ENCODE measurements at places on chromosomes 12 and 14.

DNA sequence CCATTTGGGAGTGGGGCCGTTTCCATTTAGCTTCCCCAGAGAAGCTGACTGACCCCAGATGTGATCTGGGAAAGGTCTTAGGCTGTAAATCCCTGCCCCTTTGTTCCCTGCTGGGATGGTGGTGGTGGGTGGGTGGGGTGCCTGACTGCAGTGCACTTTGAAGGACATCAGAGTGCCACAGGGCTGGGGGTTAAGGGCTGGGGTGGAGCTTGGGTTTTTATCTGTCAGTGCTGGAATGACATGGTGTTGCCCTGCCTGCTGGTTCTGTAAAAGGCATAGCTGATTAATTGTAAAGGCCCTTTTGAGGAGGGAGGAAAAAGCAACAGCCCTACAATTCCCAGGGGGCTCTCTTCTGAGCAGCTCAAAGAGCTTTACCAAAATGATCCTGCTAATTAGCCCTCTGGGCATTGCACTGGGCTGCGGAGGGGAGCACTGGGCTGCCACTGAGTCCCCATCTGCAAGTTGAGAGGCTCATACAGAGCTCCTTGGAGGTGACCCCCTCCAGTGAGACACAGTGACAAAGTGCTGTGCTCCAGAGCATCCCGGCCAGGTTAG is 21.1 kb downstream of the PLEKHG3 start:
- DNase-seq: no peak

- no peak for DNase-seq
Observed at GRCh38 chr12:66118240-66118891, 12.2 kb downstream of the LLPH start.

GRCh38 chr12:9334041-9334692 is 126.0 kb upstream of the PZP start:
- DNase-seq: no peak

- DNase-seq: no peak
Observed at GRCh38 chr12:46477541-46477940, 105.0 kb upstream of the SLC38A2 start.

DNA sequence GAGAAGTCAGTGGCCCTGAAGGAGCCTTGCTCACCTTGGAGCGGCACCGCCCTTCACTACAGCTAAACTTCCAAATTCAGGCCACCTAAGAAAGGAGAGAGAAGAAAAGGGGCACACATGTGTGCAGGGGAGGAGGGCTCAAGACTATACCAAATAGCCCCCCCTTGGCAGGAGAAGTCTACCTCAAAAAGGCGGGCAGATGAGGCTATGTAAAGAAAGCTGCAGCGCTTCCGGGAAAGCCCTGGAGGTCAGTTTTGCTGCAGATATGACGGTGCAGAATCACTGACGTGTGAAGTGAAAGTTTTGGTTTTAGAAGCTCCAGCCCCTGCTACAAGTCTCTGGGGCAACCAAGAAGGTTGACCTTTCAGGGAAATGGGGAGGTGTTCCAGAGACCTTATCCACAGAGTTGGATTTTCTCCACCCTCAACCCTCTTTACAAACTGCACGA is 48.2 kb upstream of the PNMA1 start:
- DNase-seq: no peak

- DNase-seq: no peak
Observed at GRCh38 chr12:122501489-122501989, 807 bp upstream of the ZCCHC8 start.

DNA sequence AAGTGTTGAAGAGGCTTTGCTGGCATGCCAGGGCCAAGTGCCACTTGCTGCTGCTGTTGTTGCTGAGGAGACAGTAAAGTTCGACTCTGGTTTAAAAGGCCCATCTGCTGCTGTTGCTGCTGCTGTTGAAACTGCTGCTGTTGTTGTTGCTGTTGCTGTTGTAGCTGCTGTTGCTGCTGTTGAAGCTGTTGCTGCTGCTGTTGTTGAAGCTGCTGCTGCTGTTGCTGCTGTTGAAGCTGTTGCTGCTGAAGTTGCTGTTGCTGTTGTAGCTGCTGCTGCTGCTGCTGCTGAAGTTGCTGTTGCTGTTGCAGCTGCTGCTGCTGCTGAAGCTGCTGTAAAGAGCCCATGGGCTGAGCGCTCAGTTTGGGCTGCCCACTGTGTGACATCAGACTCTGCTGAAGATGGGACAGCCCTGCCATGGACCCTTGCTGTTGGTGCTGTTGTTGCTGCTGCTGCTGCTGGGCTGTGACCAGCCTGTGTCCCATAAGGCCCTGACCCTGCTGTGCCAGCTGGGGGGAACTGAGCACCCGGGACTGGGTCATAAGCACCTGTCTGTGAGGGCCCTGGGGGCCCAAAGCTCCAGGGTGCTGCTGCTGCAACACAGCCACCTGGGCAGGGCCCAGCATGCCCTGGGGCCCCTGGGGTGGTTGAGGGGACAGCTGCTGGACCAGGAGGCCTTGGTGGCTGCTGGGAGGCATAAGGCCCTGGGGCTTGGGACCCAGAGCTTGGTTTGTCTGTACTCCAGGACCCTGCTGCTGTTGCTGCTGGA is 14.3 kb upstream of the PRKAG1 start:
- no peak for DNase-seq

DNA sequence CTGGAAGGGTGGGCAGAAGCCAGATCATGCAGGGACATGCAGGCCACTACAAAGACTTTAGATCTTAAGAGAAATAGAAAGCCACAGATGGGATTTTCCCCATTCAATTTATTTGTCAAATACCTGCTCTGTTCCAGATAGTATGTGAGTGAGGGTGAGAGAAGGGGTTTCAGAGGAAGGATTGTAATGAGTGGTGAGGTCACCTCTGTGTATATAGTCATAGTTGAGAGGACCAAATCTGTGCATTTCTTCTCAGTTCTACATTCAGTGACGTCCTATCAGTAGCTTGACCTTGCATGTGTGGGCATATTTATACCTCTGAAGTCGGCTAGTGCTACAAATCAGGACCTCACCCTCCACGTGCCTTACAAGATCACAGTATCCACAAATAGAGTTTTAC is 31.2 kb upstream of the RBM19 start:
- no peak for DNase-seq

DNA sequence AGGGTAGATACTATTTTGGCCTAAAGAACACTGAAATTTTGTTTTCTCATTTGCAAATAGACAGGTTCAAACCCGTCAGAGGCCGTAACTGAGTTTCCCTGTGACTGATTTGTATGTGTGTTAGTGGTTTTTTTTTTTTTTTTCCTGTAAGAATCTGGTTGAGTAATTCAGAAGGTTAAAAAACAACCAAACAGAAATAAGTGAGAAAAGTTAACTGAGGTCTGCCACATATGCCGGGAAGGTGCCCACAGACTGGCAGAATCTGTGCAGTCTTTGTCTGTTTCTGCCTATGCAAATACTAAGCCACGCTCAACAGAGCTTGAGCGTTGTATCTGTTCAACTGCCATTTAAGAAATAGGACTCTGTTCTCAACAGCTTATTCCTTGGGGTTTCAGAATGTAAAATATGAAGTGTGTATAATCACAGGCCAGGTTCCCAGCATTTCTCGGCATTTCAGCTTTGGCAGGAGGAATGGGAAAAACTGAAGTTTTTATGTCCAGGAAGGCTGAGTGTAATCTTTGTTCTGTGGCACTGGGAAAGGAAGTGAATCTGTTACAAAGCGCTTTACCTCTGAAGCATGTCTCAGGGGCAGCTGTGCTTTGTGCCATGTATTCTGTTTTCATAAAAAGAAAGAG is 181.9 kb downstream of the PRKCH start:
- DNase-seq: peak; percentile 76

DNA sequence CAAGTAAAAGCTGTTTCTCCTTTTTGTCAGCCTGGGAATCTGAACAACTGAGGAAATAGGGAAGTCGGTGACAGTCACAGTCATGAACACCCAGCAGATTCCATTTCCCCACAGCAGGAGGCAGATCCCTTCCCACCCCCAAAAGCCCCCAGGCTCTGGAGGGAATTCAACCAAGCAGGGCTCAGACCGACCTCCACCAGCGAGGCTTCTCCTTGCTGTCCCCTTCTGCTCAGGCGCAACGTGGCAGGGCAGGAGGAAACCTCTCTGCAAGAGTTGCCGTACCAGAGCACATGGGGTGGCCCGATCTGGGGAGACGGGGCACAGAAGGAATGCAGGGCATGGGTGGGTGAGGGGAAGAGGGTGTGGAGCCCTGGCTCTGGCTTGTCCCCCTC is 319 bp downstream of the GALNT6 start:
- peak; percentile 15 for DNase-seq

GRCh38 chr12:2641207-2641606 is 153.6 kb upstream of the FKBP4 start:
- DNase-seq: no peak

GRCh38 chr14:44961554-44962333 is at the start of the genes KLHL28 and TOGARAM1:
Gene KLHL28, minus strand, starts transcription at chr14:44961947. Its CDS starts 16,019 bp downstream, at chr14:44945928.
Gene TOGARAM1, plus strand, starts transcription at chr14:44962190. Its CDS starts 232 bp downstream, at chr14:44962422.
- DNase-seq: peak; percentile 97

DNA sequence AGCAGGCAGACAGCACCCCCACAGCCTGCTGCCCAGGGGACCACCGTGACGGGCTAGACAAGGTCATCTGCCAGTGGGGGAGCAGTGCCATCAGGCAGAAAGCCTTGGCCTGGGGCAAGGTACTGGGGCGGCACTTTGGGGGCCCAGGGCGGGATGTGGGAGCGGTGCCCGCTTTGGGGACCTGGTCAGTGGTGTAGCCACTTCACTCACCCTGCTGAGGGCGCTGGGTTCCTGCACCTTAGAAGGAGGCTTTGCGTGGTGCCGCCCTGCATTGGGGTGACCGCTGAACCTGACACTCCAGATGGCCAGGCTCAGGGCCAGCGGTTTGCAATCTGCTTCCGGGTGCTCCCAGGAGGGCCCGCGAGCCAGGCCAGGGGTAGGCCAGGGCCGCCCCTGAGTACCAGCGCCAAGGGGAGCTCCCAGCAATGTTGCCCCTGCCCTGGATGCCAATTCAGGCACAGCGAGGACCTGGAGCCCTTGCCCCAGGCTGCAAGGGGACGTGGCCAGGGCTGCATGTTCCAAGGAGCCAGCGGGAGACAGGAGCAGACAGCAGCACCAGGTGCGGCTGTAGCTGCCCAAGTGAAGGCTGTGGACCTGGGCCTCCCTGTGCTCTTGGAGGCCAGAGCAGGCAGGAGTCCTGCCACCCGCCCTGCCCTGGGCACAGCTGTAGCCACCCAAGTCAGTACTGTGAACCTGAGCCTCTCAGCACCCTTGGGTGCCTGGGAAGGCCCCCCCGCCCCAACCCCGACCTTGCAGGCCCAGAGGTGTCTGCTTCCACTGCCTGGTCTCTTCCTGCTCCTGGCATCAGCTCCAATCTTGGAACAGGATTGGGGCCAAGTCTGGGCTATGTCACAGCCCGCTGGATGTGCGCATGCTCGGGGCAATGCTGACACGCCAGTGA is 550.7 kb downstream of the SLC6A15 start:
- DNase-seq: no peak

DNA sequence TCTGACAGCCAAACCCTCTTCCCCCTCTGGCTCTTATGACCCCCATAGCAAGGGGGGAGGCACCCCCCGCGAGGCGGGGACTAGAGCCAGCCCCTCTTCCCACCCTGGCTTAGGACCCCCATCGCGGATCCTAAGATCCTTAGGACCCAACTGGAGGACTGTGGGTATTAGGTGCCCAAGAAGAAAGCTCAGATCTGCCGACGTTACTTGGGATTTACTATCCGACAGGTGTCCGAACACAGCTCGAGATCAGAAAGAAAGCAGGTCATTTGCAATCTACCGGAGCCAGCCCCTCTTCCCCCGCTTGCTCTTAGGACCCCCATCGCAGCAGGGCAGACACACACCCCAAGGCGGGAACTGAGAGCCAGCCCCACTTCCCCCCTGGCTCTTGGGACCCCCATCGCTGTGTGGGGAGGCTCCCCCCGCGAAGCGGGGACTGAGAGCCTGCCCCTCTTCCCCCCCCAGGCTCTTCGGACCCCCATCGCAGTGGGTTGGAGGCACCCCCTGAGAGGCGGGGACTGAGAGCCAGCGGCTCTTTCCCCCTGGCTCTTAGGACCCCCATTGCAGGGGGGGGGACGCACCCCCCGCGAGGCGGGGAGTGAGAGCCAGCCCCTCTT is 46.8 kb downstream of the DDX11 start:
- DNase-seq: no peak

DNA sequence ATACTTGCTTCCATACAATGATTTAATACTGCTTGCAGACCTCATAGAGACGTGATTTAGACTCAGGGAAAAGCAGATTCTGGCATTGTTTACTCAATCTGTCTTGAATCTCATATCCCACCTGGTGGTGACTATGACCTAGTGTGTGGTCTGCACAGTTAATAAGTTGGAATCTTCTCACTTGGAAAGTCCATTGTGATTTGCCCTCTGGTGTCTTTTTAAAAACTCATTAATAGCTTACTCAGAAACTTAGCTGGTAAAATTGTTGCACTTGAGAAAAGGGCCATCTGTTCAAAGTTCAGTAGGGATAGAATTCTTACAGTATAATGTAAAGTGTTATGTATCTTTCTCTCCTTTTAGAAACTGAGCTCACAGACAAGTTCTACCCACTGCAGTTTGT is 106.0 kb downstream of the PELI2 start:
- DNase-seq: no peak

GRCh38 chr12:56110571-56110970 is 5.9 kb upstream of the RPL41 start:
- no peak for DNase-seq

DNA sequence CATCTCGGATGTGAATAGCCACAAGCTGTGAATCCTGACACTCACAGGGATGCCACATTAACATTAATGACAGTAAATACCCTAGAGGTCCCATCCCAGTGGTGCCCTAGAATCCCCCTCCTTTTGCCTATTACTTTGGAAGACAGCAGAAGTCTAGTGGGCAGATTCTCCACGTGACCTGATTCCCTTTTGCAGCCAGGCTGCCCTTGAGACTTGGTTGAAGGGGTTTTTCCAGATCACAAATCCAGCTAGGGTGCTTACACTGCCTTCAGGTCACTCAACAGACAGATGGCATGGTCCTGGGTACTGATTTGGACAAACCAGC is 8.7 kb downstream of the HDAC7 start:
- no peak for DNase-seq

GRCh38 chr12:108399514-108399913 is 60.4 kb upstream of the CMKLR1 start:
- DNase-seq: no peak

- DNase-seq: peak; percentile 73
Observed at GRCh38 chr14:49853572-49854375, 1.2 kb upstream of the NEMF start.

GRCh38 chr14:31243860-31244259 is 36.3 kb upstream of the HECTD1 start:
- no peak for DNase-seq

DNA sequence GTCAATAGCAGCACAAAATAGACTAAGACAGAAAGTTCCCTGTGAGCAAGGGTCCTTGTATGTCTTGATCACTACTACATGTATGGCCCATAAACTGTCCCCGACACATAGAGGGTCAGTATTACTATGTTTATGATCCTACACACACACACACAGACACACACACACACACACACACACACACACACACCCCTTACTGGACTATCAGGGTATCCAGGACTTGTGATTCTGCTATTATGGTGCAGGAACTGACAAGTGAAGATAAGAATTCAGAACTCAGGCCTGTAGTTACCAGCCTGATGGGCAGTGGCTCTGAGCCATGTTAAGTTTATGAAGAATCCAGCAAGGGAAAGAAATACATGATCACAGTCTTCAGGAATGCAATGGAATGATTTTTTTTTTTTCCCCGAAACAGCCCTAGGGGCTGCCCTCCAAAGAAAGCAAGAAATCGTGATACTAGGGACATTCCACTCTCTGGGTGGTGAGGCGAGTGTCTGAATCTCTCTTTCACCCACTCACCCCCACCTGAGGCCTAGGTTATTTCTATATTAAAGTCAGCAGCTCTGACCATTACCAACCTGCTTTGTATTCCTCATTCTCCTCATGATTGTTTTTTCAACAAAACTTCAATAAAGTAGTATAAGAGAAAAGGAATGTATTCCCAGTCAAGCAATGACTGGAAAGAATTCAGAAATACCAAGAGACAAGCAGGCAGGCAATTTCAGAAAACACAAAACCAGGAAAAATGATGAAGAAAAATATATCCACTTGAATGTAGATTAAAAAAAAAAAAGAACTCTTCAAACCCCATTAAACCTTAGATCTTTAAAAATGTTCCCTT is 105.8 kb downstream of the AVPR1A start:
- no peak for DNase-seq

All from CD4-positive, alpha-beta memory T cell (primary cell).